ENCODE measurements at places on chromosomes 16 and 17.

GRCh38 chr16:72536723-72537435 is 364.9 kb upstream of the PMFBP1 start:
- no peak for DNase-seq

DNA sequence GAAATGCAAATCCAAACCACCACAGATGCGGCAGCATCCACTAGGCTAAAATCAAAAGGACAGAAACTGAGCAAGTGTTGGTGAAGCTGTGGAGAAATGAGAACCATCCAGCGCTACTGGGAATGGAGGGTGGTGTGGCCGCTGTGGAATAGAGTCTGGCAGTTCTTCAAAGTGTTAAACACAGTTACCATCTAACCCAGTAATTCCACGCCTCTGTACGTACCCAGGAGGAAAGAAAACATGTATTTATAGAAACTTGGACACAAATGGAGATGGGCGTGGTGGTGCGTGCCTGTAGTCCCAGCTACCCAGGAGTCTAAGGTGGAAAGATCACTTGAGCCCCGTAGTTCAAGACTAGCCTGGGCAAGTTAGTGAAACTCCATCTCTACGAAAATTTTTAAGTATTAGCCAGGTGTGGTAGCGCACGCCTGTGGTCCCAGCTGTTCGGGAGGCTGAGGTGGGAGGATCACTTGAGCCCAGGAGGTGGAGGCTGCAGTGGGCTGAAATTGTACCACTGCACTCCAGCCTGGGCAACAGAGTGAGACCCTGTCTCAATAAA is 11.6 kb downstream of the SLC25A10 start:
- no peak for DNase-seq

GRCh38 chr17:66304304-66305174 is 2.1 kb downstream of the PRKCA start:
- DNase-seq: peak; percentile 22

DNA sequence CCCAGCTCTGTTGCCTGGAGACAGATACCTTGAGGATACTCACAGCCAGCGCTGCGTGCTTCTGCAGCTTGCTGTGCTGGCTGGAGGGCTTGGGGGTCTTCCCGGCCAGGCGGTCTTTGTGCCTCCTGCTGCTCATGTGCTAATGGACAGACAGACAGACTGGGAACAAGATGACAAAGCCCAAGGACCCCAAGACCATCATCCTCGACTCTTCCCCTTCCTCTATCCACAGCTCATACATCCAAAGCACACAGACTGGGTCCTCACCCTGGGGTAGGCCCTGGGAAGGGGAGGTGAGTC is 7.7 kb downstream of the NKIRAS2 start:
- DNase-seq: no peak

DNA sequence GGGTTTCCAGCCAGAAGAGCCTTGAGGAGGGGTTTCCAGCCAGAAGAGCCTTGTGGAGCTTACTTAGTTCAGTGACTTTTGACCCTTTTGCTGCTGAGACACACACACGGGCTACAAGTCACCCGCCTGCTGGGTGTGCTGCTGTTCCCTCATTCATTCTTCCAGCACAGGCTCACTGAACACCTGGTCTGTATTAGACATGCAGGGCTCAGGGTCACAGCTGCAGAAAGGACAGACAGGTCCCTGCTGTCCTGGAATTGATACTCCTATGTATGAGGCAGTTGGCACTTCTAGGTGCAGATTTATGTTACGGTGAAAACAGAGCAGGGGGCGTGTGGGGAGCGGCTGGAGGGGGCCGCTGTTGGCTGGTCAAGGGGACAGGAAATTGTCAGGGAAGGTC is 6.8 kb downstream of the CACNG4 start:
- DNase-seq: no peak

- DNase-seq: peak; percentile 68
Measured at GRCh38 chr17:65191811-65192740, 54.9 kb downstream of the RGS9 start.

DNA sequence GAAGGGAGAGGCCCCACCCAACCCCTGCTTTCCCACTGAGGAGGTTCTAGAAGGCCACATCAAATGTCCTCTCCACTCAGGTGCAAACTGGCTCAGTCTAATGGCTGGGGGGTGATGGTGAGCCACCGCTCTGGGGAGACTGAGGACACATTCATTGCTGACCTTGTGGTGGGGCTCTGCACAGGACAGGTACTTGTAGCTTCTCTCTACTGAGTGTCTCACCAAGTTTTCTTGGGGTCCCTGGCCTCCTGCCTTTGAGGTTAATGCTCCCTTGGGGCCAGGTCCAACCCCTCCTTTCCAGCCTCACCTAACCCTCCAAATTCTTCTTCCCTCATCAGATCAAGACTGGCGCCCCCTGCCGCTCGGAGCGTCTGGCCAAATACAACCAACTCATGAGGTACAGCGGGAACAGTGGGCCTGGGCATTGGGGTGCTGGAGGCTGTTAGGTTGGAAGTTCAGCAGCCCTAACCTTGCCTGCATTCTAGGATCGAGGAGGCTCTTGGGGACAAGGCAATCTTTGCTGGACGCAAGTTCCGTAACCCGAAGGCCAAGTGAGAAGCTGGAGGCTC is 5.7 kb downstream of the ENO3 start:
- DNase-seq: peak; percentile 37

DNA sequence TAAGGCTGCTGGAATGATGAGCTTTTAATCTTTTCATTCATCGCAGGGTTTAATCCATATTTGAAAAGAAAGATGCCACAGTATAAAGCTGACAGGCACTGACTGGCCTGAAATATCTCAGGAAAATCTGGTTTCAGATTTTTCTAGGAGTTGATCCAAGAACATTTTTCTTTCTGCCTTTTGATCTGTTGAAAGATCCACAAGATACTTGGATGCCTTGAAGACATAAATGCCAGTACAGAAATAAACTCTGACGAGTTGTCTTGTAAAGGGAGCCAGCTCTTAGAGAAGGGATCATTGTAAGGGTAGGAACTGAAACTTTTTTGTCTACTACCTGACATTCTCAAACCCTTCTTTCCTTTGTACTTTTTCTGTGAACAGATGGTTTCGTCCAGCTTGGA is 25.4 kb upstream of the KRT20 start:
- DNase-seq: no peak

Data from suppressor macrophage treated with lipopolysaccharide for 4 hours (primary cell).